Renal pelvis (tissue), 12 donors: ENCODE measurements at places on chromosomes 16 and 17. TPM values are rescaled to one million over a fixed set of nuclear protein-coding genes. Genes with fewer than 3 reads are reported as not detected.

The IL17C gene
- not detected for polyA plus RNA-seq

The PYY gene
- polyA plus RNA-seq = 0.30 TPM

The CD19 gene
- 4.4 TPM for polyA plus RNA-seq

The ASPHD1 gene
- polyA plus RNA-seq = 0.95 TPM

The CCDC200 gene
- polyA plus RNA-seq = 7.4 TPM

The IRX5 gene
- 7.9 TPM for polyA plus RNA-seq

The WFIKKN1 gene
- polyA plus RNA-seq = 2.2 TPM

The TBX6 gene
- polyA plus RNA-seq = 1.5 TPM

The FNDC8 gene
- polyA plus RNA-seq = 0.32 TPM

The TBC1D3C gene
- polyA plus RNA-seq = not detected

The MED1 gene
- polyA plus RNA-seq = 48.7 TPM
